H4 (cell line): ENCODE measurements at places on chromosomes 5 and 9. TPM values are rescaled to one million over a fixed set of nuclear protein-coding genes. Genes with fewer than 3 reads are reported as not detected.

GPR150 gene
- total RNA-seq: not detected in 2 replicates

NR5A1 gene
- not detected in 2 replicates for total RNA-seq

- DNase-seq: no peak
Observed at GRCh38 chr9:123996731-123997421, 14.7 kb upstream of the LHX2 start.

GRCh38 chr9:2817999-2818803, 25.7 kb downstream of the PUM3 start:
- peak; percentile 7 for DNase-seq

DNA sequence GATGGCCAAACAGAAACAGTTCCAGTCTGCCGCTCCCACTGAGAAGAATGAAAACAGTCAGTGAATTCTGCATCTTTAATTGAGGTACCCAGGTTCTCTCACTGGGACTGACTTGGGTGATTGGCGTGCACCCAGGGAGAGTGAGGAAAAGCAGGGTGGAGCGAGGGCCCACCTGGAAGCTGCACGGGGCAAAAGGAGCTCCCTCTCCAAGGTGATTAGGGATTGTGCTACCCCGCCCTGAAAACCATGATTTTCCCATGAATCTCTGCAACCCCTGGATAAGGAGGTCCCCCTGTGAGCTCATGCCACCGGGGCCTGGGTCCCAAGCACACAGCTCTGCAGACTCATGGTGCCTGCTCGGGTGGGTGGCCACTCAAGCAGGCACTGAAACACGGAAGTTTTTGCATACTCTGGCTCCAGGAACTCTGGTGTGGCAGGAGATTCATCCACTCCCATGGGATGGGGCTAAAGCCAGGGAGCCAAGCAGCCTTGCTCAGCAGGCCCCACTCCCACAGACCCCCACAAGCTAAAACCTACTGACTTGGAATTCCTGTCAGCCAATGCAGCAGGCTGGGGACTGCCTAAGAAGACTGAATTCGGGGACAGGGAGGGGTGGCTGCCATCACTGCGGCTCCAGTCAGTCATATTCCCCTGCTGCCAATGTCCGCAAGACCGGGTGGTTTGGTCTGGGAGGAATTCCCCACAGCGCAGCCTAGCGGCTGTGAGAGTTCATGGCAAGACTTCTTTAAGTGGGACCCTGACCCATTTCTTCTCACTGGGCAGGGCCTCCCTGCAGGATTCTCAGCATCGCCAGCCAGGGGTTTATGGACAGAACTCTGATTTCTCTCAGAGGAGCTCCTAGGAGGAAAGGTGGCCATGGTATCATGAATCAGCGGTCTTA, 652.2 kb upstream of the RGMB start:
- DNase-seq: no peak

DNA sequence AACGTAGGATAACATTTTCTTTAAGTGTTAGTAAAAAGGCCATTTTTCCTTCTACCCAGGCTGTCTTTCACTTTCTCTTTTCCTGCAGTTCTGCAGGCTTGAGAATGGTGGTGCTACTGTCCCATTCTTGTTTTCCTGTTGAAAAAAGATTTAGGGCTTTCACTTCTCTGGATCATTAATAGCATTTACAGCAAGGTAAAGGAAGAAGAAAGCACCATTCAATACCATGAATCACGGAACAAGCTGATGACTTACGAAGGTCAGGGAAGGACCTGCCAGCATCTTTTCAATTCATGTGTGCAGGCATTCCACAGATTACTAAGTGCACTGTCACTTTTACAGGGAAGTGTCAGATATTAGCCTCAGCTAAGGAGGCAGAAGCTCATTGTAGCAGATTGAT, 292.8 kb downstream of the YTHDC2 start:
- DNase-seq: peak; percentile 43

DNA sequence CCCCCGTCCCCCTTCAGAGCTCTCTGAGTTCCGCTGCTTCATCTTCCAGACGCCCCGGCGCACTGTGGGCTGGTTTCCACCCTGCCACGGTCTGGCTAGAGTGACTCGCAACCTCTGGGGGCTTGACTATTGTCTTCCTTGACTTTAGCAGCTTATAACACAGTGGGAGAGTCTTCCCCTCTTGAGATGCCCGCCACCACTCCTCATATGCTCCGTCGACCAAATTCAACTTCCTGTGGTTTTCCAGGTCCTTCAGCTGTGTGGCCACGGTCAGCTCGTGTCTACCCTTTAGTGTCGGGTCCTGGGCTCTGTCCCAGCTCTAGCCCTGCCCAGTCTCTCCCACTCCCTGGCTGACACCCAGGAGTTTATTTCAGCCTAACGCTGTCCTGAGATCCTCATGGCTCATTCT, 28.2 kb upstream of the NCS1 start:
- DNase-seq: peak; percentile 25
